ENCODE measurements at places on chromosomes 11 and 22. TPM values are rescaled to one million over a fixed set of nuclear protein-coding genes. Genes with fewer than 3 reads are reported as not detected.

- DNase-seq, result no peak
Observed at GRCh38 chr11:17521106-17521900, 22.9 kb downstream of the USH1C start.

GRCh38 chr11:109241988-109242536, 179.9 kb upstream of the C11orf87 start:
- no peak for DNase-seq

GRCh38 chr11:877565-877964, 33.0 kb downstream of the CHID1 start:
- DNase-seq, result peak; percentile 88

DNA sequence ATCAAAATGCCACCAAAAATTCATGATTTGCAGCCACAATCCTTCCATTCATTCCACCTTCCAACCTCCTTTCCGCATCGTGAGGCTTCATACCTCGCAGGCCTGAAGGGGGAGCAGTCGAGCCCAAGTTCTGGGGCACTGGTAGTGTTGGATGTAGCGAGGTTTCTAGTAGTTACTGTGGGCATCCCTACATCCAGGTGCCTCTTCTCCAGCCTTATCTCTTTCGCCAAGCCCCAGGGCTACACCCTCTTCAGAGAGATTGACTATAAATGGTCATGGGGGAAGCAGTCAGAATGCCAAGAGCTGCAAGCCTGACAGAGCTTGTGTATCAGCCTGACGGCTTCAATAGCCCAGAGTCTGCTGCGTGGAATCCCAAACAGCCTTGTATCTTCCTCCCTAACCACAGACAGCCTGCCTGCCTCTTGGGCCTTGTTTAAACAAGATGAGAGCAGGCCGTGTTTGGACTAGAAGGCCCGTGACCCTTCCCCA, 28.9 kb downstream of the CLMP start:
- DNase-seq, result peak; percentile 73

GRCh38 chr11:112588252-112588694, 327.6 kb upstream of the PLET1 start:
- DNase-seq, result peak; percentile 59

- peak; percentile 77 for DNase-seq
Observed at GRCh38 chr11:69702769-69703452, 911 bp downstream of the FGF19 start.

- DNase-seq, result peak; percentile 70
Observed at GRCh38 chr11:44658506-44658850, 68.3 kb upstream of the TSPAN18 start.

- DNase-seq, result no peak
Observed at GRCh38 chr11:131980888-131981668, 610.7 kb downstream of the NTM start.

- DNase-seq, result no peak
Observed at GRCh38 chr22:17199003-17199731, 20.1 kb downstream of the ADA2 start.

- no peak for DNase-seq
Observed at GRCh38 chr22:42462016-42462415, 29.8 kb upstream of the NFAM1 start.

DNA sequence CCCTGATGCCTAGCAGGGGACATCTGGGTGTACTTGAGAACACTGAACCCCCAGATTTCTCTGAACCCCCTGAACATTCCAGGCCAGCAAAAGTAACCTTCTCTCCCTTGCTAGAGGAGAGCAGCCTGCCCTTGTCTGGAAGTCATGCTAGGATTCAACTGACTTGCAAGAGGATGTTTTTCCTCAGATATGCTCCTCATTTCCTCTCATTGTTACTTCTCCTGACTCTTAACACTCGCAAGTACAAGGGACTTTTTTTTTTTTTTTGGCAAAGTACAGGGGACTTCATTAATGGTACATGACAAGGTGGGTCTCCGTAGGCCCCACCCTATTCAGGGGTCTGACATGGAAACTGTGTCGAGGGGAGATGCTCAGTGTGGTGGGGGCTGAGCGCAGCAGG, 6.3 kb upstream of the MCHR1 start:
- no peak for DNase-seq

DNA sequence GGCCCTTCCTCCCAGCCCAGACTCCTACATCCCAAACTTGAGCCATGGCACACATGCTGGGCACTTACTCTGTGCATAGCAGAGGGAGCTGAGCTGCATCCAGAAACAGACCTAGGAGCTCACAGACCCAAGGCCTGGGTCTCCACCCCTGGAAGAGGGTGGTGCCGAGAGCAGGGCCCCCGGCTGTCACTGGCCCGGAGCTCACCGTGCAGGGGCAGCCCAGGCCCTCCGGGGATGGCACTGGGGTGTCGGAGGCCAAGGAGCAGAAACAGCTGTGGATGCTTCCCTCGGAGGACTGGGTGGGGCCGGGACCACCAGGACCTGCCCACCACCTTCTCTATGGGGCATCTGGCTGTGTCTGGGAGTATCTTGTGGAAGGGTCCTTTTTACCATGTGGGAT, 4.3 kb upstream of the APOBEC3A start:
- no peak for DNase-seq

The OR2AT4 gene
- not detected for total RNA-seq

The NXPE2 gene
- total RNA-seq, result not detected

The C22orf42 gene
- total RNA-seq, result not detected

The FOXR1 gene
- total RNA-seq, result not detected

The OR52N5 gene
- total RNA-seq, result 0.07 TPM

The KIAA1671 gene
- 7.3 TPM for total RNA-seq

The CSRP3 gene
- not detected for total RNA-seq

Measured in H7 (cell line).